Fibroblast of lung (primary cell): ENCODE measurements at places on chromosomes 11 and 22. TPM values are rescaled to one million over a fixed set of nuclear protein-coding genes. Genes with fewer than 3 reads are reported as not detected.

The UBQLN3 gene
- not detected in 2 replicates for polyA plus RNA-seq

The IL17REL gene
- not detected in 2 replicates for polyA plus RNA-seq

- DNase-seq: no peak
These were observed 6.1 kb downstream of the CARNS1 start for GRCh38 chr11:67421430-67422031.

GRCh38 chr22:42887523-42888507, 30.7 kb upstream of the ARFGAP3 start:
- DNase-seq: no peak

GRCh38 chr11:7546324-7546791, 32.6 kb downstream of the PPFIBP2 start:
- no peak for DNase-seq
